ENCODE measurements at places on chromosomes 11 and 22.

- peak; percentile 82 for DNase-seq
Observed at GRCh38 chr11:63635762-63636465, 21.7 kb upstream of the PLAAT3 start.

DNA sequence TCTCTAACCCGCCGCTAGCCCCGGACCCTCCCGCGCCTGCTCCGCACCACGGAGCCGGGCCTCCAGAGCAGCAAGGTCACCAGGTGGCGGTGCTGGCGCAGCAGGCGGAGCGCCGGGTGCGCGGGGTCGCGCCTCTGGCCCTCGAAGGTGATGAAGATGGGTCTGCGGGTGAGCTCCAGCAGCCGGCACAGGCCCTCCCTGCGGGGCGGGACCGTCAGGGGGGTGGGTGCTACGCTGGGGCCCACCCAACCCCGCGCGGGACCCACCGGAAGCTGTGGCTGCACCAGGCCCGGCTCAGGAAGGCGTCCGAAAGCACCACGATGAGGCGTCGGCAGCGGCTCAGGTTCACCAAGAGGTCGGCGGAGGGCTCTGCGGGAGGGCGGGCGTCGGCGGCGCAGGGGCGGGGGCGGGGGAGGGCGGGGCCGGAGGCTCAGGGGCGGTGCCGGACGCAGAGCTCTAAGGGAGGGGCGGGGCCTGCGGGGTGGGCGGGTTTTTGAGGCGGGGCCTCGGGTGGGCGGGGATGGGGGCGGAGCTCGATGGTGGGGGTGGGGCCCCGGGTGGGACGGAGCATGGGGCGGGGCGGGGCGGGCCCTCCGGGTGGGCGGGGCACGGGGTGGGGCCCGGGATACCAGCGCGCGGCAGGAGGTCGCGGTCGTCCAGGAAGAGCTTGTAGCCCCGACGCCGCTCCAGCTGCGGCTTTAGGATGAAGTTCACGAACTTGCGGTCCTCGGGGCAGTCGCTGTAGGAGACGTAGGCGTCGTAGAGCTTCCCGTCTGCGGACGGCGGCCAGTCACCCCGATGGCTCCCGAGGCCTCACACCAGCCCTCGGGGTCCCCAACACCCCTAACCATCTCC is 7.8 kb downstream of the SIGIRR start:
- DNase-seq, result peak; percentile 91

GRCh38 chr11:2684581-2684980 is 15.2 kb downstream of the KCNQ1OT1 start:
- DNase-seq, result no peak

DNA sequence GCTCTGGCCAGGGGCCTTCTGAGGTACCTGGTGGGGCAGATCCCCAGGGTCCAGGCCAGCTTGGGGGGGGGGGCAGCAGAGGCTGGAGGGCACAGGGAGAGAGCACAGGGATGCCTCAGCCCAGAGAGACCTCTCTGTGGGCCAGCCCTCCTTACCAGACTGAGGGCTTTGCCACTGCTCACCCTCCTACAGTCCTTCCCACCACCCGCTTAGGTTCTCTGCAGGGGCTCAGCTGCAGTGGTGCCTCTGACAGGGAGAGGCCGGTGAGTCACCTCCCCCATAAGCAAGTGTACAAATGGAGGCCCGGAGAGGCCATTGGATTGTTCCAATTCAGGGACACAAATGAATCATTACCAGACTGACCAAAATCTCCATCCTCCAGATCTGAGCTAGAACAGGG is 68.1 kb upstream of the LMO1 start:
- no peak for DNase-seq

GRCh38 chr11:13140028-13140870 is 131.1 kb downstream of the RASSF10 start:
- no peak for DNase-seq

DNA sequence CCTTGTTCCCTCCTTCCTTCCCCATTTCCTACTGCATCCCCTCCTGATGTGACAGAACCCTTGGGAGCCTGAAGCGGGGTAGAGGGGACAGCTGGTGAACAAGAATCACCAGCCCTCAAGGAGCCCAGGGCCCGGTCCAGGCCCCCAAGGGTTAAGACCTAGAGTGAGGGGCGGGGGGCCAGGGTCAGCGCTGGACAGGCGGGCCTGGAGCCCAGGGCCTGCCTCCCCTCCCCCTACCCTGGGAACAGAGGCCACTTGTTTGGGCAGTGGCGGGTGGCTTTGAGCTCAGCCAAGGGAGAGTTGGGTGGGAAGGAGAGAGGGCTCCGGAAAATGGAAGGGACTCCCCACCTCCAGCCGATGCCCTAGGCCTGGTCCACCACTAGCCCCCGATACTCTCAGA is 2.1 kb downstream of the ARAP1 start:
- DNase-seq, result no peak

DNA sequence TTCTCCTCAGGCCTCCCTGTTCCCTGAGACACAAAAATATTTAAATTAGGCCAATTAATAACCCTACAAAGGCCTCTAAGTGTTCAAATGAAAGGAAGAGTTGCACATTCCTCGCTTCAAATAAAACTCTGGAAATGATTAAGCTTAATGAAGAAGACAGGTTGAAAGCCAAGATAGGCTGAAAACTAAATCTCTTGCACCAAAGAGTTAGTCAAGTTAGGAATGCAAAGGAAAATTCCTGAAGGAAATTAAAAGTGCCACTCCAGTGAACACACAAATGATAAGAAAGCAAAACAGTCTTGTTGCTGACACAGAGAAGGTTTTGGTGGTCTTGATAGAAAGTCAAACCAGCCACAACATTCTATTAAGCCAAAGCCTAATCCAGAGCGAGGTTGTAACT is 574.4 kb downstream of the OPCML start:
- no peak for DNase-seq

- DNase-seq, result no peak
Observed at GRCh38 chr11:113721462-113722066, 15.5 kb upstream of the TMPRSS5 start.
